ENCODE measurements at places on chromosomes 4 and X.

GRCh38 chr4:26032142-26032541, 118.1 kb downstream of the SMIM20 start:
- DNase-seq, result no peak

DNA sequence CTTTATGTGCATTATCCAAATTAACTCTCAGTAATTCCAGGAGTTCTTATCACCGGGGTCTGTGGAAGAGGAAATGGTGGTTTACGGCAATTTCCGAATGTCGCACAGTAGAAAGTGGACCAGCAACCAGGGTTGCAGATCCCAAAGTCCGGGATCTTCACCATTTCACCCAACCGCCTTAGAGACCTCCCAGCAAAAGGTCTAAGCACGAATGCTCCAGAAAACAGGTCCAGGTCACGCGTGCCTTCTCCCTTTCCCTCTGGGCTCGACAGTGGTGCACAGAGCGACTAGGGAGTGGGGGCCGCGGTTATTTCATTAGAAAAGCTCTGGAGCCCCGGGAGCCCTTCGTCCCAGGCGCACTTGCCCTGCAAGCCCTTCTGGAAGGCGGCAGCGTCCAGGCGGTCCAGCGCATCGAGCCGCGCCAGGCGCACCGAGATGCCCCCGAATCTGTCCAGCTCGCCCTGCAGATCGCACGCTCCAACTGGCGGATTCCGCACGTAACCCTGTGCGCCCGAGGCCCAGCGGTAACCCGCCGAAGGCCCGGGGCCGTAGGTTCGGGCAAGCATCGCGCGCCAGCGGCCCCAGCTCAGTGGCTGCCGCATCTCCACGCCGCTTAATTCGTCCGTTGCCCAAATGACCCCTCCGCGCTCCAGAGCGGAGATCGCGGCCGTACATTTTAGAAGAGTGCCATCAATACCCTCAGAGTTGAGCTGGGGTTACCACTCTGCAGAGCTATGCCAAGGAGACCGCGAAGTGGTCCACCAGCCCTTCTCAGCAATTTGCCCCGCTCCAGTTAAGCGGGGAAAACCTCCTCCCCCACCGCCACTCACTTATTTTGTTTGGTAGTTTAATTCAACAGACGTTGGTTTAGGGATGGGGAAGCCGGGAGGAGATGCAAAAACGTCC, at the start of gene NUDT6:
Gene NUDT6, minus strand, starts transcription at position 627 of the 906 bp plus-strand sequence. Its CDS starts 25 bp downstream, at position 602.
- peak; percentile 50 for DNase-seq

GRCh38 chrX:140524556-140524955, 19.7 kb upstream of the SOX3 start:
- DNase-seq, result no peak

DNA sequence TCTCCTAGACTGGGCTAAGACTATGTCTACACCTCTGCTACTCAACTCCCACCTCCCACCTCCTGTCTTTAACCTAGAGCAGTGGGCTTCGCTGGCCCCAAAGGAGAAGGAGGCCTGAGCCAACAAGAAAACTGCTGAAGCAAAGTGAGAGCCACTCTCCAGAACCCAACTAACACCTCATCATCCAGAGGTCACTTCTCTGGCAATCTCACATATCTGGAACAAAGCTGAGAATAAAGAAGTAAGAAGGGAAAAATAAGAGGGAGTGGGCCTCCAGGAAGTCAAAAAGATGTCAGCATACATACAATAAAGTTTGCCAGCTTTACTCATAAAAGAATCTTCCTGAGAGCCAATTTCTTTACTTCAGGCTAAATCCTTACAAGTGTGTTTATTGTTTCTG, 18.6 kb upstream of the FGF16 start:
- no peak for DNase-seq

DNA sequence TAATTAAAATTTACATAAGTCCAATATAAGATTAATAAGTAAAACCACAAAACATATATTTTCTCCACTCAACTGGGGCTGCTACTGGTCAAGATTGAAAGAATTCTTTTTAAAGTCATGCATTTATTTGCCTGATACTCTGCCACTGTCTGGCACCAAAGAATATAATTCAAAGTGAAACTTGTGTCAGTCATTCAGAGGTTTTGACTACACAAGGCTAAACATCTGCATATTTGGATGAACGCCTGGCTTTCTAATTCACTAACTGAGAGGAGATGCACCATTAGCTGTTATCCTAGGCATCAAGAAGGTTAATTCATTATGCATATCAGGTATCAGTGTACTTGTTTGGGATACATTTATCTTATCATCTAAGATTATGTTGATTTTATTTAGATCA, 598.5 kb downstream of the CENPC start:
- DNase-seq, result no peak

DNA sequence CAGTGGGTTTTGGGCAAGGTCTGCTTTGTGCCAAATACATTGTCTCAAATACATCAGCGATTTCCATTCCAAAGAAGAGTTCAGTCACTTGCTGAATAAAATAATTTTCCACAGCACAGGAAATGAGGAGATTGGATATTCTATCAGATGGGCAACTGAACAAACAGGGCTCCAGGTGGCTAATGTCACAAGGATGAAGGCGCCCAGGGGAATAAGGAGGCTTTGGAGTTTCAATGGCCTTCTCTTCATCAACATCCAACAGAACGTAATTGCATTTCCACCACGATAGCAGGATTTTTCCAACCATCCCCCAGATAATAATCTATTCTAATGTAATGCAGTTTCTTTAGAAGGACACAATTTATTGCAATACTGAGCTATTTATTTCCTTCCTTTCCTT, 104.7 kb upstream of the KLHL13 start:
- no peak for DNase-seq

GRCh38 chrX:120136840-120137239, 21.1 kb upstream of the RHOXF1 start:
- DNase-seq, result no peak

GRCh38 chrX:97006167-97006566, 122.5 kb downstream of the RPA4 start:
- DNase-seq, result no peak

GRCh38 chr4:141534985-141535384, 101.4 kb upstream of the IL15 start:
- no peak for DNase-seq

DNA sequence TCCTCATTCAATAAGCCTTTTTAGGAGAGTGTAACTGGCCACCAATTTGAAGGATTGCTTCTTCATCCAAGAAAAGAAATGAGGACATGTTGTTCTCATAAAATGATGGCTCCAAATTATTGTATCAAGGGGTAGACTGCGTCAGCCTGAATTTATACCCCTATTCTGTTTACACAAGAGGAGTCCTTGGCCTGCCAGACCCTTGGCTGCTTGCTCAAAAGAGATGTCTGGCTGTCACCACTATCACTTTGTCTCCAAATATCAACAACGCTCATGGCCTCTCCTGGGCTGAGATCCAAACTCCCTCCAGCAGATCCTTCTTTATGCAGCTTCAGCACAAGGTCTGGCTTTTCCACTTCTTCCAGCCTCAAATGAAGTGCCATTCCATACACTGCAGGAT, 127.9 kb downstream of the OR13H1 start:
- no peak for DNase-seq

- no peak for DNase-seq
These were observed 11.7 kb downstream of the PITX2 start for GRCh38 chr4:110610940-110611831.

All from GDM1 (cell line).